Globus pallidus (tissue), 1 donor: ENCODE measurements at places on chromosomes 5 and 9.

DNA sequence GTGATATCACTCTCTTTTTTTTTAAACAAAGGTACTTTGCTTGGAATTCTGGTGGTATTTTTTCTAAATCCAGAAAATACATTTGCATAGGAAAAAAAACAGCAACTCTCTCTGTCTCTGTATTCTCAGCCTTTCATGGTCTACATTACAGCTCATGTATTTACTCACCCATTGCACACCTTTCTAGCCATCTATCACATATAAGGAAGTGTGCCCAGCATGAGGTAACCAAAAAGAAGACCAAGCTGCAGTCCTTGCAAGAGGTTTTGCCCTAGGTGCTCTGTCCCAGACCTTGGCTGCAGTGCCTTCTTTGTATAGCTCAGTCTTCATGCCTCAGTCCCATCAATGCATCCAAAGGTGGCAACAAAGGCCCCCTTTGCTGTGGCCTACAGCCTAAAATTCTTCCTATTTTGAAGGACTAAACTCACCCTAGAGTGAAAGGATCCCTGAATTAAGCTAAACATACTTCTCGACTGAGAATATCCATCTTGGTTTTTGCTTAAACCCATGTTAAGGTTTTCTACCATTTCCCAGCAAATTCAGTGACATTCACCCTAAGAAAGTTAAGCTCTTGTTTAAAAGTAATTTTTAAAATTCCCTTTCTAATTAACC, 446.4 kb downstream of the KIF4B start:
- DNase-seq: no peak

DNA sequence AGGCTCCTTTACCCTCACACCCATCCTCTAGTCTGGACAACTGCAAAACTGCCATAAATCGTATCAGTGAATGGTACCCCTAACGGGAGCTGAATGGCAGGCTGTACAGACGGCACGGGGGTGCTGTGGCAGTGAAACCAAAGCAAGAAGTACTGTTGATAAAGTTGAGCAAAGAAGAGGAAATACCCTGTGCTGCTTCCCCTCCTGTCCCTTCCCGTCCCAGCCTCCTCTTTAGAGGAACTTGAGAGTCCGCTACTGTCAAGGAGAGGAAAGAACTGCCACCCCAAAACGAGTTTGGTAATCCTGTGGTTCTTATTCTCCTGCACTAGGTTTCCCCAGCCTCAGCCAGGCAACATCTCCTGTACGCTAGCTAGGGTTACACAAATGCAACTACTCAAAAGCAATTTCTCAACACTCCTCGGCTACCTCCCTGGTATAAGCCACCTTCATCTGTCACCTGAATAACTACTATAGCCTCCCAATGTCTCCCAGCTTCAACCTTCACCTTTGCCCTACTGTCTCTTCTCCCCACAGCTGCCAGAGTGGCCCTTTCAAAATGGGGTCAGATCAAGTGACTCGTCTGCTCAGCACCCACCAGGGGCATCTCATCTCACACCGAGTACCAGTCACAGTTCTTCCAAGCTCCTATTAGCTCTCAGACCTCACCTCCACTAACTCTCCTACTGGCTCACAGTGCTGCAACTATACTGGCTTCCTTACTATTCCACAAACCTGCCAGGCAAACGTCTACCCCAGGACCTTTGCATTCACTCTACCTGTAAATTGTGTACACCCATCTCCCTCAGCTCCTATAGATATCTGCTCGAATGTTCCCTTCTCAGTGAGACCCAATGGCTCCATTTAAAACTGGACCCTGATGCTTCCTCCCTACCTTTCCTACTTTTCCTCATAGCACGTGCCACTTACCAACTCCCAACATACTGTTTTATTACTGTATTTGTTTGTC, 4.1 kb downstream of the GLRX start:
- DNase-seq: peak; percentile 60

- no peak for DNase-seq
Observed at GRCh38 chr5:135813758-135814157, 20.7 kb upstream of the SLC25A48 start.

GRCh38 chr9:129494113-129494789, 126.7 kb downstream of the C9orf50 start:
- DNase-seq: no peak

DNA sequence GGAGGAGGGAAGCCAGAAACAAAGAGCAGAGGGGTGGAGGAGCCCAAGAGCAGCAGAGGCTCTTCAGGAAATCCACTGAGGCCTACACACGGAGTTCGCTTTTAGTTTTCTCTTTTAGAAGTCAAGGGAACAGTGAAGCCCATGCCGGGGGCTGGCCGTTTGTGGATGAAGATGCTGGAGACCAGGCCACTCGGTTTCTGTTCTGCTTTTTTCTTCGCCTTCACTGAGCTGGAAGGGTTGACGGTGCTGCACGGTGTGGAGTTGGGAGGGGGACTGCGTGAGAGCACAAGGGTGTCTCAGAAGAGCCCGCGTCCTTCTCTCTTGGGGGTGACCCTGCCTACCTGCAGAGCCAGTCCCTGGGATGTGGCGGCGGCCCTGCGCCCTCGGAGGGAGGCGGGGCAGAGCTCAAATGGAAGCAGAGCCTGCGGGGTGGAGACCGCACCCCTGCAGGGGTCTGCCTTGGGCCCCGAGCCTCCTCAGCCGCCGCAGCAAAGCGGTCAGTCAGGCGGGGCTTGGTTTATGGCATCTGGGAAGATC, 68.5 kb upstream of the CACNA1B start:
- DNase-seq: no peak

- DNase-seq: no peak
Observed at GRCh38 chr5:54704333-54704732, 186.8 kb downstream of the SNX18 start.

GRCh38 chr9:33114746-33115145, 38.3 kb upstream of the SMU1 start:
- DNase-seq: no peak

DNA sequence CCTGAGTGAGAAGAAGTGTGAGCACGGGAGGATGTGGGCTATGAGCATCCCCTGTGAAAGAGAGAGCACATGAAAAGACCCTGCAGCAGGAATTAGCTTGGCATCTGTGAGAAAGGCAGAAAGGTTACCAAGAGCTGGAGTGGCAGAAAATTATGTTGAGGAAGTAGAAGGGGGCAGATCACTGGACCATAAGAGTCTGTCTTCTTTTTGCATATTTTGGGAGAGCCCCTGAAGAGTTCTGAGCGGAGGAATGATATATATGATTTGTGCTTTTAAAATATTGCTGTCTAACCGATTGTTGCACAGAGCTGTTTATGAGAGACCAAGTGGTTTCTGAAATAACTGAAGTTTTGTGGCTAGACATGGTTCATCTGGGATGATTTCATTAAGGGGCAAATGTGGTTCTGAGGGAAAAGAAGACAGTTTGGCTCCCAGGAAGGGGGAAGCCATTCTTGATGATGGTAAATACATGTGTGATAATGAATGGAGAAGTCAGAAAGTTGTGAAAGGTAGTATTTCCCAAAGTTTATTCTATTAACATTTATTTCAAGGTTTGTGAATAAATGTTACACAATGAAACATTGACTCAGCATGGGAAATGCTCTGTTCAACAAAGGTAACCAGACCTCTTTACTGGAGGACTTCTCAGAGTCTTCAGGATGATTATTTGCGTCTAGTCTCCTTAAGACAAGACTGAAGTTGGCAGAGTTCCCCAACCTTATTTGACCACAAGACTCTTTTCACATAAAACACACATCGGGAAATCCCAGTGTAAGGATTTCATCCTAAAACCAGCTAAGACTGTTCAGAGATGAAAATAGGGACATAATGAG, 31.5 kb upstream of the ADRB2 start:
- no peak for DNase-seq

DNA sequence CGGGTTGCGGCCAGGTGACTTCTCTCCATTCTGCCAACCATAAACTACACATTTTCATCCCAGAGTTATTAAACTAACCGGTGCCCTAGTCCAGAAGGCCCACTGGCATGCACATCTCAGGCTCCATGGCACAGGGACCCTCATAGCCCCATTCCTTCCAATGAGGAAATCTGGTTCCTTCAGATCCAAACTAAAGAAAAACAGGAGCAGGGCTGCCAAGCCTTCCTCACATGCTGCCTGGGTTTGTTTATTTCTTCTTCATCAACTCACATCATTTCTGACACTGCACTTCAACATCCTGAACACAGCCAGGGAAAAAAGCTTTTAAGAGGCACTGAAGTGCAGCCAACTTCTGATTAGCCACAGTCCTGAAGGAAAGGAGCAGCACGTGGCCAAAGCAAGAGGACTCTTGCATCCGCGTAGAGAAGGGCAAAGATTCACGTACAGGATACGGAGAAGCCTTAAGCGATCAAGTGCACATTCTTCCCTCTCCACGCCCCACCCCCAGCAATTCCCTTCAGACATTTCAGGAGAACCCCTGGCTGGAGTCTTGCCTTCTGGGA, 22.5 kb downstream of the LHFPL2 start:
- no peak for DNase-seq

- no peak for DNase-seq
Observed at GRCh38 chr5:133015466-133015865, 10.9 kb downstream of the ZCCHC10 start.

- no peak for DNase-seq
Observed at GRCh38 chr9:121365564-121365963, 4.5 kb downstream of the STOM start.

- DNase-seq: no peak
Observed at GRCh38 chr5:106874974-106875373, 795.8 kb downstream of the EFNA5 start.

DNA sequence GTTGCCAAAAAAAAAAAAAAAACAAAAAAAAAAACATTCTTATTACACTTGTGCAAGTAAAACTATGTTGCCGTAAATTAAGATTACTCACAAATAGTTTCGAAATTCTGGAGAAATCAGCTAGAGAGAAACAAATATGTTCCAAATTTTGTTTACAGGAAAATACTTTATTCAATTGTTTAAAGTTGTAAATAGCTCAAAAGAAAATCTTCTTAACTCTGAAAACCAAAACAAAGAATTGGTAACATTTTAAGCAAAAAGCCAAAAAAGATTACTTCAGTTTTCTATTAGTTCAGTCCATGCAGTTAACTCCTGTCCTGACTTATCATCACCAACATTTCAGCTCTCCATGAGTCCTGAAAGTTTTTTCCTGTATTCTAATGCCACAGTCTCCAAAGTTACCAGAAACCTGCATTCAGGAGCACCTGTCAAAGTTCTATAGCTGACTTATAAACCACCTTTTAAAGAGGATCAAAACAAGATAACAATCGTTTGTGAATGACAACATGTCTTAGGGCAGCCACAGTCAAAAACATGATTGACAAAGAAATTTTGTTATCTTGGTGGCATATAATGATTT, 194.1 kb downstream of the RANBP17 start:
- no peak for DNase-seq

GRCh38 chr5:80754900-80755299, 100.1 kb upstream of the DHFR start:
- no peak for DNase-seq

GRCh38 chr5:174423558-174423957, 300.8 kb upstream of the MSX2 start:
- no peak for DNase-seq

- no peak for DNase-seq
Observed at GRCh38 chr9:437574-438001, 222.9 kb downstream of the DOCK8 start.

DNA sequence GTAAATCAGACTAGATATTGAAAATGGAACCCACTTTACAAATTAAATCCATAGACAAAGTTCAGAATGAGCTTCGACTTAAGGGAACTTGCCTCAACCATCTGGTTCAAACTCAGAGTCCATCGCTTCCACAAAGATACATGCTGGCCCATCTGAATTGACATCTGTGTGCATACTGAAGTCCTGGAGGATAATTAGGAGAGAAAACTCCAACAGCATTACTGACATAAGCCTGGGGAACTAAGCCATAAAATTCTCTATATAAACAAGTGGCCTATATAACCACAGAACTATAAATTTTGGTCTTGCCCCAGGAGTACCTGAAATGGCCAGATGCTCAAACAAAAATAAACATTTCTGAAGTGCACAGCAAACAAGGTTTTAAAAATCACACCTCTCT, 94.4 kb downstream of the IZUMO3 start:
- no peak for DNase-seq

DNA sequence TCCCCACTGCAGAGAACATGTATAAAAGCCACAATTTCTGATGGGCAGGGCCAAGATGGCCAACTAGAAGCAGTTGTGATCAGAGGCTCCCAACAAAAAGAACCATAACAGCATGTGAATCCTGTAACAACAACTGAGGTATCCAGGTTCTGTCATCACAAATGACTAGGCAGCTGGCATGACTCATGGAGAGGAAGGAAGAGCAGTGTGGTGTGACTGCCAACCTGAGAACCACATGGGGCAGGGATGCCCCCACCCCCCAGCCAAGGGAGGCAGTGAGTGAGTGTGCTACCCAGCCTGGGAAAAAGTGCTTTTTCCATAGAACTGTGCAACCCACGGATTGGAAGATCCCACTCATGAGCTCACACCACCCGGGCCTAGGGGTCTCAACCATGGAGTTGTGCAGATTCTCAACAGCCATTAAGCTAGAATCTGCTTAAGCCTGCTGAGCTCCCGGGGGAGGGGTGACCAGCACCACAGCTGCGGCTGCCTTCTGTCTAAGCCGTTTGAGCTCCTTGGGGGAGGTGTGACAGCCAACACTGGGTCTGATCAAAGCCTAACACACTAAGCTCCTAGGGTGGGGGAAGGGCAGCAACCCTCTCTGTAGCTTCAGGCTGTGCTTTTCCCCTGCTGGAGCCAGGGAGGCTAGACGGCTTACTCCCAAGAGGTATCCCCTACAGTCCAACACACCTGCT, 80.1 kb upstream of the DMAC1 start:
- no peak for DNase-seq

- no peak for DNase-seq
Observed at GRCh38 chr5:22669345-22669744, 183.8 kb downstream of the CDH12 start.

DNA sequence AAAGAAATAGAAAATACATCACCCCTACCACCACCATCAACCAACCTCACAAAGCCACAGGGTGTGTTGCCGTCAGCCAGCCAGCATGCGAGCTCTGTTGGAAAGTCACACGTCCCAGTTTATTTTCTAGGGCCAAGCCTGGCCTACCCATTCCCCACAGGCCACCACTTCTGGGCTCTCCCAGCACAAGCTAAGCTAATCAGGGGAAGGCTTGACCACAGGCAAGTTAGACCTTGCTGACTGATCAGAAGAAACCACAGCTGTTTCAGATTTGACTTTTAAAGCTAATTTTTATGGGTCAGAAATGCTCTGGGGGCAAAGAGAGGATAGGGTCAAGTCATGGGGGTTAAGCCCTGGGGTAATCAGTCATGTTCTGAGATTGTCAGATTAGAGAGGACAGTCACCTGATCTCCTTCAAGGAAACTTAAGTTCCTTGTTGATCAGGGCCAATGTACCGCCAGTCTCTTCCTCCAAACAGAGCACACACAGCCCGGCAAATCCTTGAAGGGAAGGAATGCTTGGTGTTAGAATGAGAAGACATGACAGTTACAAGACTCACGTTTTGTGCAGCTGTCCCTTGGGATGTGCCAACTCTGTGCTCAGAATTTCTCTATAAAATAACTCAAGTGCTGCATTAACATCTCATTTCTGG, 7.6 kb downstream of the SHB start:
- no peak for DNase-seq

GRCh38 chr5:100043475-100043874, 491.7 kb upstream of the FAM174A start:
- DNase-seq: no peak

GRCh38 chr5:154610321-154611154, 132.5 kb upstream of the HAND1 start:
- peak; percentile 47 for DNase-seq

GRCh38 chr5:120083851-120084542, 380.1 kb upstream of the PRR16 start:
- no peak for DNase-seq
